Liver (tissue), 10 donors: ENCODE measurements at places on chromosomes 2 and 18. TPM values are rescaled to one million over a fixed set of nuclear protein-coding genes. Genes with fewer than 3 reads are reported as not detected.

Gene DHRS9
- 0.67 TPM for total RNA-seq

- DNase-seq = no peak
Observed at GRCh38 chr2:172447811-172448493, 20.6 kb downstream of the ITGA6 start.

DNA sequence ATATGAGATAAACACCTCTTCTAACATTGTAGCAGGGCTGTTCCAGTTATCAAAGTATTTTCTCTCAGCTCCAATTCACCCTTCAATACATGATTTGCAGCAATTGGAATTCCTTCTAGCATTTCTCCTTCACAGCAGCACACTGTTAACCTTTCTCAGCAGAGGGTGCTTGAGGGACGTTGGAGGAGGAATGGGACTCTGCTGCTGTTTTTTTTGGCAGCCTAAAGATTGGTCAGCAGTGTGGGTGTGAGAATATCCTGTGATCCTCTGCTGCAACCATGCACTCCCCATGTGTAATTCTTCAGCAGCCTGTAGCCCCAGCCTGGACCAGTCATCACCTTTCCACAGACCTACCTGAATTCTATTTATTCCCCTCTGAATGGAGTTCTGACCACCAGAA is 1708.9 kb upstream of the CELF4 start:
- DNase-seq = no peak

- DNase-seq = peak; percentile 79
Observed at GRCh38 chr2:68828887-68829708, 42.1 kb downstream of the BMP10 start.

DNA sequence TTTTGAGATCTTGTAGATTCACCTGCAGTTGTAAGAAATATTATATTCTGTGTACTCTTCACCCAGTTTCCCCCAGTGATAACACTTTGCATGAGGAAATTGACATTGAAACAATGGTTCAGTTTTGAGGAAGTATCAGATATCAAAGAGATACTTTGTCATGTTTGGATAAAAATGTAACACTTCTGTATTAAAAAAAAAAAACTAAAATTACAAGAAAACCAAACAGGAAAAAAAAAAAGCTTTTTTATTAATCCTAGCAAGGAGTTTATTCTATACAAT is 204.0 kb downstream of the ARL4C start:
- DNase-seq = no peak

- no peak for DNase-seq
Observed at GRCh38 chr18:57275111-57275510, 77.2 kb upstream of the ST8SIA3 start.

DNA sequence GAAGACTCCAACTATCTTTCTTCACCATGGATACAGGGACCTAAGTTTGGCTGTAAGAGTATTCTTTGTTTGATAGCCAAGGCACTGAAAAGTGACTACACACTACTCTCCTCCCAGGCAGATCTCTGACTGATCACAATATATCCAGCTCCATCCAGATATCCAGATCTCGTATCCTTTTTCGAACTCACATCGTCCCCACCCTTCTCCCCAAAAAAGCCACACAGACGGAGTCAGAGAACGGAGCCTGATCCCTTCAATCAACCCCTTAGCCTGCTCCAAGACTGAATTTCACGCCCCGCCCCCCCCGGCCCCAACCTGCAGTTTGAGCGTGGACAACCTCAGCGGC is 533 bp downstream of the DHX57 start:
- no peak for DNase-seq

DNA sequence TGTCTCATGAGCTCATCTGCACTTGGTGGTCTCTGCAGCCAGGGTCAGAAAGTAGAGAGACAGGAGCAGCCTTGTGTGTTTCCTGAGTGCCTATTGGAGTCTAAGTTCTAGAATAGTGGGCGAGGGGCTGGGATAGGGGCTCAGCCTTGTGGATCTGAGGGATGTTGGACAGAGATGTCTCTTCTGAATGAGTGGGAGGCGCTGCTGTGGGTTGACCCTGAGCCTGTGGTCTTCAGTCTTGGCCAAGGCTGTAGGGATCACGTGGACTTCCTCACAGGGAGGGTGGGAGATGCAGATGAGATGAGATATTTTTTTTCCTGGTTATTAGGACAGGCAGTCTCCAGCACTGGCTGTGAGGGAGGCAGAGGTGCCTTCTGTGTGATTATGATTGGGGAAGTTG is 61.8 kb downstream of the RNF144A start:
- no peak for DNase-seq

Gene REG1B
- total RNA-seq = not detected

DNA sequence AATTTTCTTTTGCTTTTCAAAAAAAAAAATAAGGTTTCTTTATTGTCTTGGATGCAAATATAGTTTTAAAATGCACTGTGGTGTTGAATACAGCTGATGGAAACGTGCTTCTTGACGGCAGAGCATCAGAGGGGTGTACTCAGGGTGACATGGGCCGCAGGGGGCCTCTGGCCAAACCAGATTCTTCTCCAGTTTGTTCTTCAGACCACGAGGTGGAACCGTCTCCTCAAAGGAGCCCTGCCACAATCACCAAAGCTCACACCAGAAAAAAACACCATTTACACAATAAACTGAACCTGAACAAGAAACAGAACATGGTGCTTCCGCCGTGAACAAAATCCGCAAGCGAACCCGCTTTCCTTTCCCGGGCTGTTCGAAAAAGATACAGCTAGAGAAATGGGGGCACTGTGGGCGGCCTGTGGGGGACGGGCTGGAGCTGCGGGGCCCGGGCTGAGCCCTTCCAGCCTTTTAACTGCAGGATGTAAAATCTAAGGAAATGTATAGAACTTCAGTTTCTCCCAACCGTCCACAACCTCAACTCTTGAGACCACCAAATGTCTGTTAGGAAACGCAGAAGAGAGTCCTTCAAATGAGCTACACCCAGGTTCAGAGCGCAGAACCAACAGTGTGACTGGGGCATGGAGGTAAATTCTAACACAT is 34.5 kb downstream of the PSMG2 start:
- no peak for DNase-seq

Gene RNPEPL1
- 26.1 TPM for total RNA-seq

Gene PRKAG3
- not detected for total RNA-seq

Gene NYAP2
- total RNA-seq = not detected

- no peak for DNase-seq
Observed at GRCh38 chr2:167905668-167906067, 341.7 kb downstream of the STK39 start.

- no peak for DNase-seq
Observed at GRCh38 chr2:62363166-62363565, 142.8 kb downstream of the TMEM17 start.

DNA sequence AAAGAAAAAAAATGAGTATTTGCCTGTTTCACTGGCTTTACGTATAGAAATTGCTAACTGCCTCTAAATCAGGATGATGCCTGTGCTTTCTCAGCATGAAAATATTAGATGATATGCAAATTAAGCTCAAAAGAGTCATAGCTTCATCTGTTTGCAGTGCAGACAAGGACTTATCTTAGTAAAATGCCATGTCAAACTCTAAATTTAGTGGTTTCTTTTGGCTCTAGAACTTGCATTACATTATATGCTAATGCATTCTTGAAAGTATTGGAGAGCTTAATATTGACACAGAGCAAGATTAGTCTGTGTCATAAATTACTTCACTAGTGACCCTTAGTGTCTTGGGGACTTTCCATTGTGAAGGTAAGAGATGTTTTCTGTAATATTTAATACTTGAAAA is 1109.1 kb upstream of the NRXN1 start:
- no peak for DNase-seq

Gene OXER1
- 2.2 TPM for total RNA-seq

Gene PAIP2B
- total RNA-seq = 10.9 TPM

- DNase-seq = no peak
Observed at GRCh38 chr2:206232287-206233035, 42.0 kb upstream of the ZDBF2 start.

Gene PTGR3
- 6.8 TPM for total RNA-seq

GRCh38 chr18:62838475-62839098 is 123.2 kb downstream of the PHLPP1 start:
- DNase-seq = no peak

Gene IL36A
- total RNA-seq = not detected

- DNase-seq = no peak
Observed at GRCh38 chr2:120261387-120262006, 8.8 kb downstream of the RALB start.

GRCh38 chr2:38267270-38267925 is 109.7 kb downstream of the ATL2 start:
- DNase-seq = no peak

DNA sequence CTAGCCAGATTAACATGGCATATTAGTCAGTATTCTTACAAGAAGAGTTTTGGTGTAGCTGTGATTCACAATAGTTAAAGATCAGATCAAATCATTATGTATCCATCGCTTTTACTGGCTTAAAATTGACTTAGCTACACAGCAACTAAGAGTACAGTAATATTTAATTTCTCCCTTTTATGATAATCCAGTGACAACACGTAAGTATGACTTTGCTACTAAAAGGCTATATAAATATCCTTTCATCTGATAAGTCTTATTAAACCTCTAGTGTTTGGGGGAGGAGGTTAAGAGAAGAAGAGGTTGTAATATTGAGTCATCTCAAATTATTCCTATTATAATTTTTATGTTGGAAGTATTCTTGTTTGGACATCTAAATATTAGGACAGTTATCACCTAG is 51.0 kb downstream of the KCNG3 start:
- no peak for DNase-seq

DNA sequence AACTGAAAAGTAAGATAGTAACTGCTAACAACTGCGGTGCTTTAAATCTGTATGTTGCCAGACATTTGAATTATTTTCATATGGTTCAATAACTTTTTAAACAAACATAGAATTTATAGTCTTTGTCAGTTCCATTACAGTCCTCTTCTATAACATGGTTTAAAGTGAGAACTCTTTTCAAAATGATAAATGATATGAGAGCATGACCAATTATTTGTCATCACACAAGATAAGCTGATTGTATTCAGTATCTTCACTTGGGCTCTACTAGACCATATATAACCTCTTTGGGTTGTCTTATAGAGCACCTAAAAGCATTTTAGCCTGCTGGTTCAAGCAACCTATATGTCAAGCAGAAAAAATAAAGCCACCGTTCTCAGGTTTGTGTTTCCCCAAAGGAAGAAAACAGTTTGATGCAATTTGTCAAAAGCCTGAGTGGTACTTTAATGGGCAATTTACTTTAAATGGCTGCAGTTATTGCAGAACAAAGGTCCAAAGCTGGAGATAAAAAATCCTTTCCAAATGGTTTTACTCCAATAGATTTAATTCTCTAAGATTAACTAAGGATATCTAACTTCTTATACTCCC is 298.4 kb downstream of the FSIP2 start:
- DNase-seq = no peak

- DNase-seq = no peak
Observed at GRCh38 chr18:27942706-27943105, 234.2 kb downstream of the CDH2 start.

Gene KIF3C
- 0.93 TPM for total RNA-seq

GRCh38 chr2:112824694-112825085 is 11.9 kb downstream of the IL1B start:
- no peak for DNase-seq

DNA sequence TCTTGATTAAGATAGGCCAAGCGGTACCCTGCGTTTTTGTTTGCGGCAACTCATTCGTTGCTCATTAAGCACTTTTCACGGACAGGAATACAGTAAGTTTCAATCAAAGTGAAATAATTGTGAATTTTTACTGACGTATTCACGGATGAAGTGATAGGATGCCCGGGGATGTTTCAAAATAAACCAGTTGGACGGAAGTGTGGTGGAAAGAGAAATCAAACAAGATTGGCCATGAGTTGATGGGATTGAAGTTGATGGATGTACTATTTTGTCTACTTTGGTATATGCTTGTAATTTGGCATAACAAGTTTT is 481 bp downstream of the TMEM177 start:
- no peak for DNase-seq

DNA sequence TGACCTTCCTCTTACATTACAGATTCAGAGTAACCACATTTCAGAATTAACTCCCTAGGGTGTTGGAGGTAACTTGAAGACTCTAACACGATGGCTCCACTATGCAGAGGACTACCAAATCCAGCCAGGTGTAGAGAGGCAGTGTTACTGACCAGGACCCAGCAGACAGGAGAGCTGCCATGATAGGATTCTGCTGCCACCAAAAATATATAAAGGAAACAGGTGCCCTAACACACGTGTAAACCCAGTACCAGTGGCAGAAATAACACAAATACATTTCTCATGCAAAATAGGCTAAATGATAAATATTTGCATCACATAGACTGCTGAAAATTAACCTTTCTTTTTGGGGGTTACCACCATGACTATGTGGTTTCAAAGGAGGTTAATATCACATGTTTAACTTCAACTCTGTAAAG is 7.0 kb downstream of the ZBTB14 start:
- no peak for DNase-seq

DNA sequence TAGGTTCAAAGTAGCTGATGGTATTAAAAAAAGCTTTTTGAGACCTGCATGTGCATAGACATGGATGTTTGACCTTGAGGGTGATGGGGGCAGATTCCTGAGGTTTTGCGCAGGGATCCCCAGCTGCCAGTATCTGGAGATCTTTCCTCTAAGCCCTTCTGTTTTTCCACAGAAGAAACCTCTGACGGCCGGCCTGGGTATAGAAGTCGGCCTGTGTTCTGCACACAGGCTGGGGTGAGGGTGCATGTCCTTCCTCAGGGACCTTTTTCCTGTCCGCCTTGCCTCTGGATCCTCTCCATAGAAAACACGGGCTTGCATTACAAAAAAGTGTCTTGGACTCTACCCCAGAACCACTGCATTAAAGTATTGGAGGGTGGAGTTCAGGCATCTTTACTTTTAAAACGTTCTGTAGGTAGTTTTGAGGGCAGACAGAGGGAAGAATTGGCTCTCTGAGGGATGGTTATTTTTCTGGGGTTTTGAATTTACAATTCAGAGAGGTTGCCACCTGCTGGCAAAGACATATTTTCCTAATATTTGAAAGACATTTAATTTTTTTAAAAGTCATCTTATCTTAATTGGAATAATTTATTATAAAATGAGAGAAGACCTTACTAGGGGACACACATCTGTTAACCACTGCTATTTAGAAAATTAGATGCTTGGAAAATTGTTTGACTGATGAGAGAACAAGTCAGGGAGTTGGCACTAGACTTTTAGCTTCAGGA is 350.6 kb downstream of the DCDC2C start:
- DNase-seq = no peak

DNA sequence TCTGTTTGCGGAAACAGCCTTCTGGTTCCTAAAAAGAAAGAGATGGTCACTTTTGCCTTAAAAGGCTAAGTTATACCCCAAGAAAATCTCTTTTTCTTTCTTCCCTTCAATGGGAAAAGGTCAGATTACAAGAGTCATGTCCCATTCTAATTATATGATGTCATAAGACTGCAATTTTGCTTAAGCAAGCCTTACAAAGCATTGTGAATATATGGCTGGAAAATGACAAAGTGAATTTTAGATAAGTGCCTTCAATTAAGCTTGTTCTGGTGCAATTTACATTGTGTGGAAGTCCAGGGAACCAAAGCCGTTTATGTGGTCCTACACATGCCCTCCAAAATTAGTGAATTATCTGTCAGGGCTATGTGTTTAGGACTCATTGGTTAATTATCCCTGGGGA is 7.6 kb upstream of the BMP10 start:
- DNase-seq = no peak

GRCh38 chr2:165634855-165635254 is 159.2 kb downstream of the GALNT3 start:
- DNase-seq = no peak

GRCh38 chr2:117935456-117935855 is 78.4 kb downstream of the CCDC93 start:
- DNase-seq = no peak

- DNase-seq = no peak
Observed at GRCh38 chr2:84158605-84159004, 300.5 kb downstream of the SUCLG1 start.

Gene CD302
- 65.9 TPM for total RNA-seq

GRCh38 chr2:160381425-160381951 is 112.1 kb downstream of the RBMS1 start:
- DNase-seq = no peak

Gene TMEM17
- total RNA-seq = 1.9 TPM
